Stimulated activated CD4-positive, alpha-beta T cell treated with anti-CD3 and anti-CD28 coated beads, Interleukin-4, amount 100 ng/mL, for 48 hours (primary cell): ENCODE measurements at places on chromosomes 5 and 9.
A peak's percentile ranks its signal among the peaks of the same experiment; 100 is the strongest.

DNA sequence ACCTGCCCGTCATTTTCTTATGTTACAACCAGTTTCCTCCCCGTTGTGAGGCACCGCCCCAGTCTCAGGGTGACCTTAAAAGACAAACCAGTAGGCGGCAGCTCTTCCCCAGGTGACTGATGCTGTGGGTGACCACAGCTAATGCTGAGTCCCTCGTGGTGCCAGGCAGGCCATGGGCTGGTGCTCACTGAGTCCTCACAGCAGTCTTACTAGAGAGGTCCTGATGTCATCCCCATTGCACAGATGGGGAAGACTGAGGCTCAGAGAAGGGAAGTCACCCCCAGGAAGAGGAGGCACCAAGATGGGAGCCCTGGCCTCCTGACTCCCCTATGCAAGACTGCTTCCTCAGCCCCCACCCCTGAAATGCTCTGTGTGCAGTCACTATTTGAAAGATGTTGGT lies 978 bp downstream of the CFAP157 start:
- DNase-seq = peak; percentile 23

- DNase-seq = no peak
Measured at GRCh38 chr5:18091142-18091541, 456.9 kb downstream of the TAF11L14 start.

DNA sequence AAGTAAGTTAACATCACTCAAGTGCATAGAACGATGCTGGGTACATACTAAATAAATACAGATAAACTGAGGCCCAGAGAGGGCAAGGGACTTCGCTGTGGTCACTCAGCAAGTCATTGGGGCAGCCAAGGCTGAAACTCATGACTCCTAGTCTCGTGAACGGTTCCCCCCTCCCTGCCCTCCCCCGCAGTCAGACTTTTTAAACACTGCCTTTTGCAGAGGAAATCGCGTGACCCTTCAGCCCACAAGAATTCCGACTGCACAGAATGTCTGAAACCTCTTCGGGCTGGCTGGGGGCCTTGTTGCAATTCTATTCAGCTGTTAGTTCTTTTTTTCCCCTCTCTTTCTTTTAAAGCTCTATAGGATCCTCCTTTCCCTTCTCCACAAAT lies 28.1 kb downstream of the NEK6 start:
- DNase-seq = peak; percentile 51

- no peak for DNase-seq
Measured at GRCh38 chr9:134871697-134872340, 8.8 kb upstream of the FCN2 start.

DNA sequence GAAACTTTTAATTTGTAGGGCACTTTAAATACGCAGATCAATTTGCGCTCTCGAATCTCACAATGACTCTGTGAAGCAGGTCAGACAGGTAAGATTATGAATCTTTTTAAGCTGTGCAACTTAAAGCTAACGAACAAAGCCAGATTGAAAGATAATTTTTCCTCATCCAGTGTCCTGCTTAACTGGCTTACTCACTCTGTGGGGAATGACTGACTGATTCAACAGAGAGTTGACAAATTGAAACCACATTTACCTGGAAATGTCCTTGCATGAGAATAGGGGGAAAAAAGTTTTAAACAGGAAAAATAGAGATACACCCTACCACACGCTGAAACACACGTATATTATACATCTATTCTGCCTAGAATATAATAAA lies 187.9 kb downstream of the MAN2A1 start:
- no peak for DNase-seq

DNA sequence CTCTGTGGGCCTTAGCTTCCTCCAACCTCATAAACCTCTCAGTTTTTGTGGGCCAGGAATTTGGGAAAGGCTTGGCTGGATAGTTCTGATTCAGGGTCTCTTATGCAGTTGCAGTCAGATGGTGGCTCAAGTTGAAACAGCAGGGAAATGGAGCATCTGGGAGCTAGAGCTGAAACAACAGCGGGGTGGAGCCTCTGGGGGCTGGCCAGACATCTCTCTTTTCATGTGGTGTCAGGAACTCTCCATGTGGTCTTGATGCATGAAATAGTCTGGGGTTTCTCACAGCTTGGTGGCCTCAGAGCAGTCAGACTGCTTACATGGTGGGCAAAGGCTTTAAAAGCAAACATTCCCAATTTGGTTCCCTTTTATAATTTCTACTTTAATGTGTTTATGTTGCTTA lies 13.5 kb downstream of the ZNF346 start:
- DNase-seq = no peak

DNA sequence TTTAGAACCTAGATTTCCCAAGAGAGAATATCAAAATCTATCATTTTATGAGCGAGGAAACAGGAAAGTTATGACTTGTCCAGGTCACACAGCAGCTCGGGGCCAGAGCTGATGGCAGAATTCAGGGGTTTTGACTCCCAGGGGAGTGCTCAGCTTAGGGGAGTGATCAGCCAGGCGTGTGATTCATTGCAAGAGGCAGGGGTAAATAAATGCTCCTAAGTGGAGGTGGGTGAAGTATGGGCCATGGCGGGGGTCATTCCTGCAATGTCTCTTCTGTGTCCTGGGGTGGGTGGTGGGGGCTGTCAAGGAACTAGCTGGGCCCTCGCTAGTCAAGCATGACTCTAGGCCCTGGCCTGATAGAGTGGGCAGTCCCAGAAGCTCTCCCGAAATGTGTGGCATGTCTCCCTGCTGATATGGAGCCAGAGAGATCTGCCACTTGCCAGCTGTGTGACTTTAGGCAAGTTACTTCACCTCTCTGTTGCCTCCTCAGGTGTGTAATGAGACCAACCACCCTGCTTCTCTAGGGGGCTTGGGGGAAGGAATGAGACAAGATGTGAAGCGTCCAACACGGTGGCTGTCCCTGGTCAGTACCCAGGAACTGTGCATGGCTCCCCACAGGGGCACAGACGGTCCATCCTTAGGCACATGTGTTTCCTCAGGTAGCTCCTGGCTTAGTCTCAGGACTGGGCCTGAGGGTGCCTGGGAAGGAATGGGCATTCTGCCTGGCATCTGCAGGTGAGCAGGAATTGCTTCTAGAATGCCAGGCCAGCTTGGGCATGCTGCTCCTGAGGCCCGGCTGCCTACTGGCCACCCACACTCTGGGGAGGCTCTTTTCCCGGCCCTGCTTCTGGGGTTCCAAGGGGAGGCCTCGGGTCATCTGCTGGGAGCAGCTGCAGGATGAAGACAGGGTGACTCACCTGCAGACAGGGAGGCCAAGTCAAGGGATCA lies 36.5 kb upstream of the SH3PXD2B start:
- DNase-seq = no peak
